ENCODE measurements at places on chromosomes 1 and 21.

- no peak for DNase-seq
Measured at GRCh38 chr1:92817137-92817697, 14.6 kb upstream of the RPL5 start.

DNA sequence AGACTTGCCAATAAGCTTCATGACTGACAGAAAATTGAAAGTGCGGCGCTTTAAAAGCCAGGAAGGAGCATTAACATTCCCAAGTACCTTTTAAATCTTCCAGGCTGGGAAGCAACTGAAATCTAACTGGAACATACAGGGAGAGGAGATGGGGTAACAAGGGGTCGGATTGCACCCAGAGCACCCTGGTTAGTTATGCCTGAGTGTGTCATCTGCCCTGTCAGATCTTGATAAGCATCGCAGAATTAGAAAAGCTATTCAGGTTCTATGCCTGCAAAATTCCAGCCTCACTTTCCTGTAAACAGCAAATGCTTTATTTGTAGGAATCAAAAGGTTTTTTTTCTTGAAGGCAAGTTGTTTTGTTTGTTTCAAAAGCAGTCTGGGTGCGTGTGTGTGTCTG, 58.5 kb downstream of the SERBP1 start:
- no peak for DNase-seq

- DNase-seq, result no peak
Measured at GRCh38 chr1:83901547-83902155, 97.3 kb downstream of the TTLL7 start.

DNA sequence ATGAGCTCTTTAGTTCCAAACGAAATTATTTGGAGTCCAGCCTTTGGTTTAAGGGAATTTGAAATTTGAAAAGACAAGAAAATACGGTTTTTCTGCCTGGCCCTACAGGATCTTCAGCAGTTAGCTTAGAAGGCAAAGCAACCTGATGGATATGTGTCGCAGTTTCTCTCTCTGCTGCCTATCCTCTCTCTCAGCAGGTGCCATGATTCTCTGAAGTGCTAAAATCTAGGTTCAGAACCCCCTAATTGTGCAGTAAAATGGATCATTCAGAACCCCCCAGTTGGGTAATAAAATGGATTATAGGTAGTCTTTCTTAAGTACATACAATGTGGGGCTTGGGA, 446 bp upstream of the DEPDC1 start:
- no peak for DNase-seq

DNA sequence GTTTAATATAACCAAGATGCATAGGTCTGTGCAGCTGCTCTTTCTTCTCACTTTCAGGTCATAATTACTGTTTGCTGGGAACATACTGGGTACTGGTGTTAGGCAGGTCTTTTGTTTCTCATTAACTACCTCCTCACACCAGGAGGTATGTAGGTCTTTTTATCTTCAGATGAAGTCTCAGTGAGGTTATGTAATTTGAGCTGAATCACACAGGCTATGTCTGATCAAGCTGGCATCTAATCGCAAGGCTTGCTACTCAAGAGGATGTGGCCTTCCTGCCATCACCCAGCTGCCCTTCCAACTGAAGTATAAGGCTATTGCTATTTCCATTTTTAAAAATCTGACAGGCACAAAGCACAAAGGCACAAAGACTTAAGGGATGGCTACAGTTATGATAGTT, 96.4 kb downstream of the RUNX1 start:
- DNase-seq, result no peak

GRCh38 chr1:8118031-8118451, 91.9 kb upstream of the ERRFI1 start:
- no peak for DNase-seq

DNA sequence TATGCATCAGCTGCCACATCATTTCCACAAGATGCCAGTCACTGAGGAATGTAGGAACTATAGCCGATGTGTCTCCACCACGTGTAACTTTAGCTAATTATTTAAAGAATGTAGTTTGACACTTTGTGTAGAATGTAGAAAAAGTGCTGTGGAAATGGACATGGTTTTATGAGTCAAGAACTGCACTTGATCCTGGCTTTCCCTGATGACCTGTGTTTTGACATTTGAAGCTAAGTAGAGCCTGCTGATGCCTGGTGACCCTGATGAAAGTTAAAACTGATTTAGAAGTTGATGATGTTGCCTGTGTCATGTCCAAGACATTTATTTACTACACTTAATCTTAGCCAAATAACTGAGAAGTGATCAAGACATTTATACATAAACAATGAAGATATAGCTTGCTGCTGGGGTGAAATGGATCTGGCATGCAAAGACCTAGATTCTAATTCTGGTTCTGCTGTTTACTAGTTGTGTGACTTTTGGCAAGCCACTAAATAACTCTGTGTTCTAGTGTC, 4.4 kb upstream of the OSBPL9 start:
- no peak for DNase-seq

DNA sequence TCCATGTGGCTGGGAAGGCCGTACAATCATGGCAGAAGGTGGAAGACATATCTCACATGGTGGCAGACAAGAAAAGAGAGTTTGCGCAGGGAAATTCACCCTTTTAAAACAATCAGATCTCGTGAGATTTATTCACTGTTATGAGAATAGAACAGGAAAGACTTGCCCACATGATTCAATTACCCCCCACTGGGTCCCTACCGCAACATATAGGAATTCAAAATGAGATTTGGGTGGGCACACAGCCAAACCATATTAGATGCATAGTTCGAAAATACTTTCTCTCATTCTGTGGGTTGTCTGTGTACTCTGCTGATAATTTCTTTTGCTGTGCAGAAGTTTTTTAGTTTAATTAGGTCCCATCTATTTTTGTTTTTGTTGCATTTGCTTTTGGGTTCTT, 990.3 kb downstream of the PLA2G4A start:
- DNase-seq, result no peak

All from activated CD8-positive, alpha-beta memory T cell treated with anti-CD3 and anti-CD28 coated beads for 48 hours (primary cell).